ENCODE measurements at places on chromosomes 7 and 10.

- DNase-seq, result no peak
These were observed 16.3 kb downstream of the SFTPA1 start for GRCh38 chr10:79627075-79627474.

- DNase-seq, result no peak
These were observed 33.4 kb downstream of the RHOBTB1 start for GRCh38 chr10:60910543-60910942.

- DNase-seq, result no peak
These were observed 180.7 kb upstream of the KAT6B start for GRCh38 chr10:74645692-74646091.

GRCh38 chr10:119495545-119495944 lies 47.0 kb downstream of the RGS10 start:
- no peak for DNase-seq

DNA sequence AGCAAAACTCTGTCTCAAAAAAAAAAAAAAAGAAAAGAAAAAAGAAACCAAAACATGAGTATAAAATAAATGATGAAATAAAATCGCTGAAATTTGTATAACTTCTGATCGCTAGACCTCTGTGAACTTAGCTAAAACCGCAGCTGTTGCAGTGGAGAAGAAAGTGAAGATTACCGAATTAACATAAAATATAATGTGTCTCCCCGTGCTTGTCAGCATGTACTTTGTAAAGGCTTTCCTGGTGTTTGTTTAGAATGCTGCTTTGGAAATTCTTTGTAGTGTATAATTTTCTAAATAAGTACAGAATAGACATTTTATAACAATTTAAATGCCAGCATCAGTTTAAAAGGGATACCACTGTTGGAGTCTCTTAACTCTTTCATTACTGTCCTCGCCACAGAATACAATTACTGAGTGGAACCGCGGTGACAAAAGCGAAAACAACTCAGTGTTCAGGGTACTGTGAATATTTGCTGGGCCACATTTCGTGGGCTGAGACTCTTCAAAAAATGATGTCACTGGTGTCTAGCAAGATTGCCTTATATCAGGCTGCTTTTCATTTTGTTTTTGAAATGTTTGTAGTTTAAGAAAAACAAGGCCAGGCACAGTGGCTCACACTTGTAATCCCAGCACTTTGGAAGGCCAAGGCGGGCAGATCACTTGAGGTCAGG lies 167.7 kb downstream of the NSUN6 start:
- no peak for DNase-seq

GRCh38 chr10:52500476-52500875 lies 186.4 kb downstream of the DKK1 start:
- no peak for DNase-seq

- peak; percentile 66 for DNase-seq
These were observed 74.6 kb downstream of the SH2D4B start for GRCh38 chr10:80612261-80612660.

GRCh38 chr7:37234928-37235327 lies 213.7 kb downstream of the ELMO1 start:
- DNase-seq, result peak; percentile 35

GRCh38 chr7:87129332-87129731 lies 22.9 kb upstream of the DMTF1 start:
- DNase-seq, result no peak

DNA sequence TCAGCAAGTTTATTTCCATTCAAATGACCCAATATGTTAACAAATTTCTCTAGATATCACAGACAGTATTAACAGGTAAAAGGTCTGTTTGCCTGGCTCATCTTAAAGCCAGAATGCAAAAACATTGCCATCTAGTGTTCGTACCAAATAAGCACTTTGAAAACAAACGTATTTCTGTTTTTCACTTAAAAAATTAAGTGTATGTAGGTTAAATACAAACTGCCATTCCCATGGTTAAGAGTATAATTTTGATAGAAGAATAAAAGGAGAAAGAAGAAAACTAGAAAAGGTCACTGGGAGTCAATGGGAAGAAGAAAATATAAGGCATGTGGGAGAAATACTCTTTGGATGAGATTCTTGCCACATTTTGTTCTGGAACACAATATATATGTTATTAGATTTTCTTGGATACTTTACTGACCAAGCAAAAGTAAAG lies 51.0 kb downstream of the ORC5 start:
- peak; percentile 8 for DNase-seq

DNA sequence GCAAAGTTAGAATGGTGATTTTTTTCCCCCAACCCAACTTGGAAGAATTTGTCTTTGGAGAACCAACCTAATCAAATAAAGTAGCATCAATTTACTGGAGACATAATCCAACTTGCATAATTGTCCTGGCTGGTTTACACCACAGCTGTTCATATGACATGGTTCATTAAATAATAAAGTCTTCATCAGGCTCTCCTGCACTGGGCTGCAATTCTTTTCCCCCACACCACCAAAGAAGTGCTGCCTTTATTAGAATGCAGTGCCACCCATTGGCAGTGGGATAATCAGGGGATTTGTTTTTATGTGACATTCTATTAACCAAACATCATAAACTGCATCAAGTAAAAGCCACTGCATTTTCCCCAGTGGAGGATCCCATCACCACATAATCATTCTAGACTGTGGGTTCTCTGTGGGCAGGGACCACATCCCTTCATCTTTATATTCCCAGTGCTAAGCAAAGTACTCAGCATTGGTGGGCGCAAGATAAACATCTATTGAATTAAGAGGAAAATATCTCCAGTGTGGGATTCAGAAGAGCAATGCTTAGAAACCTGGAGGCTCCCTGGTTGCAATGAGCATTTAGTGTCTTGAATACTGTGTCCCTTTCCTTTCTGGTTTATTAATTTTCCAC lies 322.0 kb downstream of the KCNMA1 start:
- DNase-seq, result no peak

DNA sequence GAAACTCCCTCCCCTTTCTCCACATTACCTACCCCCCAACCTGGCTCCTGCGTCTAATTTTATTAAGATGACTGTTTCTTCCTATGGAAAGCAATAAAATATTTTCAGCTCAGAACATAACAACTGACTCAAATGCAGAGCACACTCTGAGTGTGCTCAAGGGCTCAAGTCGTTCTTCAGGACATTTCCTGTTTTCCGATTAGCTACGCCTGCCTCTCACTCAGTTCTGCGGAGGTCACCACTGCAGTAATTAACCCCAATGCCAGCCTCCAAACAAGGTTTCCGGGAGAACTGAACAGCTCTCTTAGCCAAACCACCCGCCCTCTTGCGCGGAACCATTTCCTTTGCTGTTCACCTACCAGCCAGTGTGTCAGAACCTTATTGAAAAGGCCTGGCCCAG lies 19.3 kb downstream of the MYOF start:
- DNase-seq, result no peak

DNA sequence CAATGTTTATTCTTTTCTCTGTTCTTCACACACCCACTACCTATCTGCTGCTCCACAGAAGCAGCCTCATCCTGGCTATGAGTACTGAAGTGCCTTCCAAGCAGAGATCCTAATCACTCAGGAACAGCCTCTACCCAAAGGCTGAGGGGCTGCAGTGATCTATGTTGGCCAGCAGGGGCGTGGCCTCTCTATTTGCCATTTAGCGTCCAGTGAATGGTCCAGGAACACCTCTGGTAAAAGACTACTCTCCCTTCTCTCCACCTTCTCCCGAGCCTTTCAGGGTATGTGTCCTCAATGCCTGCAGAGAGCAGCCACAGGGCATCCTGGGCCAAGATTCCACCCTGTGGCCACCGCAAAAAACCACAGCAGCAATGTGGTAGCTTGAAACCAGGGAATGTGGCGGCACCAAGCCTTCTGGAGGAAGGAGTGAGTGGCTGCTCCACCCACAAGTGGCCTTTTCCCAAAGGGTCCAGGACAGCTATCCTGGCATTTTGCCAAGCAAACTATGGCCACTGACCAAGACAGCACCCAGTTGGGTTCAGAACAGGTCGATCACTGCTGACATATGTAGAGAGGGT lies 70.9 kb downstream of the SYPL1 start:
- DNase-seq, result peak; percentile 32

- DNase-seq, result no peak
These were observed 10.2 kb downstream of the PTEN start for GRCh38 chr10:87873656-87874055.

- DNase-seq, result no peak
These were observed 53.1 kb upstream of the KMT2E start for GRCh38 chr7:104960741-104961448.

DNA sequence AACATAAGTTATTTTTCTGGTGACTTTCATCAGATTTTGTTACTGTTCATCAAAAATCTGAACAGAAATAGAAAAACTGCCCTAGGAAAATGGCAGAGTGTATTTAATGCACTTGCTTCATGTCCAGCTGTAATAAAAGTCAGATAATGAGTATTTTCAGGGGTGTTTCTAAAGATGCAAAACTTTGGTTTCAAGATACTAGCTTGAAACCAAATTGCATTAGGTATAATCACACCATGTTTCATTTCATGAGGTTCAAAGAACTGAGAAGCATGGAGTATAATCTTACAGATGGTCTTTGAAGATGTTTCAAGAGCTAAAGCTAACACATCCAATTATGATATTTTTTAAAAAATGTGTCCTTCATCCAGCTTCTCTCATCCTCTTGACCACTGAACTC lies 128.9 kb downstream of the NRCAM start:
- no peak for DNase-seq

DNA sequence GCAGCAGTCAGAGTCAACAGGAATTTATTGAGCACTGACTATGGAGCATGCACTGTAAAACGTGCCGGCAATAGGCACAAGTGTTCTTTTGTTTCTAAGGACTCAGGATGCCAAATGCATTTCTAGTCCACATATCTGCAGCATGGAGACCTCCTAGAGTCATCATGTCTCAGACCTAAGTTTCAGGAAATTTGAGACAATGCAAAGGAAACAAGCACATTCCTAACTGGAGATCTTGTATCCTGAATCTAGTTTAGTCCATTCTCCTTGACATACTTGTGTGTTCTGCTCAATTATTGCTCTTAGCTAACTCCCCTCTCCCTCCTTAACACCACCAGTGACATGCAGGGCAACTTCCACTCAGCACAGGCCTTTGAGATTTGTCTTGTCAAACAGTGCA lies 173.2 kb downstream of the ZNF438 start:
- DNase-seq, result no peak

GRCh38 chr7:118573085-118573484 lies 348.6 kb downstream of the ANKRD7 start:
- no peak for DNase-seq

- peak; percentile 24 for DNase-seq
These were observed 56.2 kb upstream of the TM9SF3 start for GRCh38 chr10:96642973-96643372.

GRCh38 chr10:16195178-16195769 lies 241.5 kb upstream of the PTER start:
- no peak for DNase-seq

GRCh38 chr7:137408126-137408525 lies 64.6 kb upstream of the PTN start:
- DNase-seq, result no peak

GRCh38 chr10:61279400-61279799 lies 173.8 kb downstream of the TMEM26 start:
- DNase-seq, result no peak

DNA sequence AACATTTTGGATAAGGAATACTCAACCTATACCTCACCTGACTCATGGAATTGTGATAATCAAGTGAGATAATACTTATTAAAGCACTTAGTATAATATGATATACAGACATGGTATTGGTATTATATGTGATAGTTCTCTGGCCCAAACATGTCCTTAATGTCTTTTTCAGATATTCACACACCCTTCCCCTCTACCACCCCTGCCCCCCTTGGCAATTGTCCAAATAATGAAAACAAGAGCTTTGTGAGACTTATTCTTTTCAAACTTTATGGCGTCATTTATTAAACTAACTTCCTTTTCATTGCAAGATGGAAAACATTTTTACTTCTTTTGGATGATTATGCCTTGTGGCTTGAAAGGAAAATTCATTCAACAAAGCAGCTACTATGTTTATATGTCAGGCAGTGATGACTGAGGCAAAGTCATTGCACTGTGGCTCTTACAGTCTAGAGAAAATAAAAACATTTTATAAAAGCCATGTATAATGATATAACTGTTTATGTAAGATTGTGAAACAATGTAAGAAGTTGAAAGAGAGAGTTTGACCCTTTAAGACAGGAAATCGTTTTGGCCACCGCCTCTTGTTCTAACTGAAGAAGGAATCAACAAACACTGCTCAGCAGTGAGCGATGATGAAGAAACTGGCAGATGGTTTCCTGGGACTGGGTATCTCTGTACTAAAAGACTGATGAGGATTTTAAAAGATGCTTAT lies 27.4 kb downstream of the MINPP1 start:
- no peak for DNase-seq

GRCh38 chr10:72122221-72122620 lies 33.9 kb upstream of the SPOCK2 start:
- no peak for DNase-seq

DNA sequence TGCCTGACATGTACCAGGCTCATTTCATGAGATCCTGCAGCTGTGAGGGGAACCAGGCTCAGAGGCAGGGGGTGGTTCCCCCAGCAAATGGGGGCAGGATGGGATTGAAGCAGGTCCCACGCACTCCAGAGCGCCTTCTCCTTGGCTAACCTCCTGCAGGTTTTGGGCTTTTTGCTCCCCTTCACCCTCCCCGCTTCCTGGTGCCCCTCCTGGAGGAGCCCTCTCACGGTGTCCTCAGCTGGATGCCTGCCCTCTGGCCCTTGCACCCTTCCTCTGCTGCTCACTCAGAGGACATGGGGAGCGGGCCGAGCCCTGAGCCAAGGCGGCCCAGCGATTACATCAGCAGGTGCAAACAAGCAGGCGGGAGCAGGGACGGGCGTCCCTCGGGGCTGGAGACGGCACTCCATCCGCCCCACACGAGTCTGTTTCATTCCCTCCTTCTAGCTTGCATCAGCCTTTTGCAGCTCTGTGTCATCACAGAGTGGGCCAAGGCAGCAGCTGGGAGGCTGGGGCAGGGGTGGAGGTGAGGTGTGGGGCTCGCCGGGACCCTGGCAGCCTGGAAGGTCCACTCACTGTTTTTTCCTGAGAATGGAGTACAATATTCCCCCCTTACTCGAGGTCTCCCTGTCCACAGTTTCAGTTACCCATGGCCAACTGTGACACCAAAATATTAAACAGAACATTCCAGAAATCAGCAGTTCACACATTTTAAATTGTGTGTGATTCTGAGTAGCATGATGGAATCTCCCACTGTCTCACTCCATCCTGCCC lies 52.7 kb upstream of the SLC29A3 start:
- no peak for DNase-seq

DNA sequence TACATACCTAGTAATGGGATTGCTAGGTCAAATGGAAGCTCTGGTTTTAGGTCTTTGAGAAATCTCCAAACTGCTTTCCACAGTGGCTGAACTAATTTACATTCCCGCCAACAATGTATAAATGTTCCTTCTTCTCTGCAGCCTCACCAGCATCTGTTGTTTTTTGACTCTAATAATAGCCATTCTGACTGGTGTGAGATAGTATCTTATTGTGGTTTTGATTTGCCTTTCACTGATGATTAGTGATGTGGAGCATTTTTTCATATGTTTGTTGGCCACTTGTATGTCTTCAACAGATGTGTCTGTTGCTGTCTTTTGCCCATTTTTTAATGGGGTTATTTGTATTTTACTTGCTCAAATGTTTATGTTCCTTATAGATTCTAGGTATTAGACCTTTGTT lies 675.5 kb downstream of the SUGCT start:
- no peak for DNase-seq
